ENCODE measurements at places on chromosomes 5 and 9. TPM values are rescaled to one million over a fixed set of nuclear protein-coding genes. Genes with fewer than 3 reads are reported as not detected.

Gene PDLIM7
- total RNA-seq, result 49.2 TPM

Gene PCSK5
- total RNA-seq, result 3.7 TPM

Gene LRRC26
- 0.21 TPM for total RNA-seq

Gene DNLZ
- 35.2 TPM for total RNA-seq

Gene SLC4A9
- not detected for total RNA-seq

Gene NMUR2
- total RNA-seq, result not detected

Gene ECSCR
- 1.4 TPM for total RNA-seq

Gene DAB2IP
- 0.05 TPM for total RNA-seq

Gene PRSS3
- not detected for total RNA-seq

Gene NTRK2
- total RNA-seq, result 2.9 TPM

DNA sequence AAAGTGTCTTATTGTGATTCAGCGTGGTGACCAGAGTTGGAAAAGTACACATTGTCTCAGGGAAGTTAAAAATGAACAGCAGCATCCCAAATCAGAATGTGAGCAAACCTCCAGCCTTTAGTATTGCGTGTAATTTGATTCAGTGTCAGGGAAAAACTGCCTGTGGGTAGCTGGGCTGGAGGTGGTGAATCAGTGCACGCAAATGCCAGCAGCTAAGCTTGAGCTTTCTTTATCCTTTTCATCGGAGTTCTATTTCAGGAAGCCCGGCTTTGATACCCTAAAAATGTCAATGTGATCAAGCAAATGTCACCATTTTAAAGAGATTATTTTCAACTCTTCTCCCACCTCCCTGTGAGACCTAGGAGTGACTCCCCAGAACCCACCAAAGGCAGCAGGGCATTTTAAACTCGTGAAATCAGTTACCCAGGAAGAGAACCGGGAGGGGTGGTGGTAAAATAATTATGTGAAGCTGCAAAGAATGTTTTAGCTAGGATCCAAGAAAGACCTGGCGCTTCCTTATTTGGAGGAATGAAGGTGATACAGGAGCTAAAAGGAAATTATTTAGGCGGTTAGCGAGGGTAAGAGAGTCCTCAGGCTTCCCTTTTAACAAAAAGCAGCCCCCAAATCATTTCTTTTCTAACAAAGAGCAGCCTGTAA, 25.7 kb upstream of the C5orf47 start:
- no peak overlapping the region for H3K27ac ChIP-seq
- no peaks in the 10 kb centered on the region for H3K27me3 ChIP-seq
- no peak overlapping the region for H3K4me3 ChIP-seq
- no peak for DNase-seq
- no peaks in the 10 kb centered on the region for H3K4me1 ChIP-seq
- no peaks in the 10 kb centered on the region for H3K36me3 ChIP-seq

DNA sequence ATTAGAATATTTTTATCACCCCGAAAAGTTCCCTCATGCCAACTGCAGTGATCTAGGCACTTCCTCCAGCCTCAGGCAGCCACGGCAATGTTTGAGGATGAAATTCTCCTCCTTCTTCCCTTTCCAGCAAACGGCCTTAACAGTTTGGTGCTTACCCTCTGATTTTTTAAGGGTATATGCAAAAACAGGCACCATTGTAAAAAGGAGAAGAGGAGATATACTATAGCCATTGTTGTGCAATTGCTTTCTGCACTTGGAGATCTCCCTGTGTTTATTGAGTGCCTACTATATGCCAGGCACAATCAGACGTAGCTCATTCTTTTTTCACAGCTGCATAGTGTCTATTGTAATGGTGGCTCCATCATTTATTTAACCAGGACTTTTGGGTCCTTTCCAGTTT, 29.4 kb downstream of the GSN start:
- no peaks in the 10 kb centered on the region for H3K36me3 ChIP-seq
- no peak overlapping the region for H3K4me3 ChIP-seq
- DNase-seq, result no peak
- H3K27ac ChIP-seq, result no peak overlapping the region
- H3K27me3 ChIP-seq, result peaks cover 18% of the 10 kb centered on the region

- no peak overlapping the region for H3K27ac ChIP-seq
- no peaks in the 10 kb centered on the region for H3K36me3 ChIP-seq
- peaks cover 4% of the 10 kb centered on the region for H3K27me3 ChIP-seq
- no peaks in the 10 kb centered on the region for H3K4me1 ChIP-seq
Observed at GRCh38 chr9:87516926-87517290, 19.2 kb downstream of the DAPK1 start.

DNA sequence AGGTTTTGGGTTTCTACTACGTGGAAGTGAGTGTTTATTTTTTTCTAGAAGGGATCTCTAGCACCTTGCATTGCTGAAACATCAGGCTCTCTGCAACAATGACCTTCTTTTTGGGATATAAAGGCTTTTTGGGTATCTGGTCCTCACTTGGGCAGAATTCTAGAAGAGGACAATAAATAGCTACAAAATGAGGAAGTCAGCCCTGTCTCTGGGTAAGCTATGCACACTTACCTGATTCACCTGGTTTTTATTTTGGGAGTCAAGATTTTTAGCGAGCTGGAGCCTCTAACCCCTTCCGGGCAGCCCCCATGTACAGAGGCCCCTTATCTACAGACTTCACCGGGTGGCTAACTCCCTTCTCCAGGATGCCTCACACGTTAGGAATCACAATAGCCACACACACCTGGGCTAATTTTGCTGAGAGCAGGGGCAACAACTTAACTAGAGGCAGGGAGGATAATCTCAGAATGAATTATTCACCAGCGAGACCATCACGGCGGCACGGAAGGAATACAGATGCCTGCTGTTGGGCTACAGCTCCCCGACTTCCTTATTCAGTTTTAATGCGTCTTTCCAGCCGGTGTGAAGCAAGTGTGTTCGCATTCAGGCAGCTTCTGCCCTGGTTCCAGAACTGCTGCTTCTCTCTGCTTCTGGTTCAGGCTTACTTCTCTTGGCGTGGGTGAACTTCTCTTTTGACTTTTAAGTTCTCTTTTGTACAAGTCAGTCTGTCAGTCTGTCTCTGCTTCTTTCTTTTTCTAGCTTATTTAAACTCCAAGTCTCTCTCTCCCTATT, 341.0 kb upstream of the PANK3 start:
- no peak for DNase-seq
- no peak overlapping the region for H3K27ac ChIP-seq
- no peaks in the 10 kb centered on the region for H3K36me3 ChIP-seq

- H3K4me3 ChIP-seq, result no peak overlapping the region
- H3K4me1 ChIP-seq, result peaks cover 9% of the 10 kb centered on the region
- no peaks in the 10 kb centered on the region for H3K27me3 ChIP-seq
- no peak for DNase-seq
- no peak overlapping the region for H3K27ac ChIP-seq
Observed at GRCh38 chr5:56861893-56862485, 46.6 kb downstream of the MAP3K1 start.

DNA sequence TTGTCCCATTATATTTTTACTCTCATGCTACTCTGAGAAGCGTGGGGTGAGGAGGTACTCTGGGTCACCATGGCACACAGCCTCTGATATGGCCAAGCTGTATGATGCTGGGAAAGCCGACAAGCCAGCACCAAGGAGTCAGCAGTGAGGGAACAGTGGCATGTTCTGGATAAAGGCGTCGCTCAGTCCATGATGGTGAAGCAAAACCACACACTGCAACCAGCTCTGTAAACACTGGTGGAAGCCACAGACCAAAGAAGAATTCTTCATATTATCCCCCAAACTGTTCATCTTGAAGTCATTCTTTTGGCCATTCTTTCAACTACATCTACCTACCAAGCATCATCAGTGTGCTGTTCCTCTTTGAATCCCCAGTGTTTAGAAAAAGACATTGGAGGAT, 264.6 kb downstream of the ARHGEF28 start:
- H3K4me3 ChIP-seq, result no peak overlapping the region
- H3K36me3 ChIP-seq, result peaks cover 3% of the 10 kb centered on the region
- H3K4me1 ChIP-seq, result peaks cover 7% of the 10 kb centered on the region
- peaks cover 6% of the 10 kb centered on the region for H3K27me3 ChIP-seq

- H3K36me3 ChIP-seq, result no peaks in the 10 kb centered on the region
- no peak for DNase-seq
- H3K27ac ChIP-seq, result no peak overlapping the region
- H3K4me3 ChIP-seq, result no peak overlapping the region
- H3K4me1 ChIP-seq, result no peaks in the 10 kb centered on the region
Observed at GRCh38 chr5:146388386-146388785, 49.7 kb downstream of the POU4F3 start.

DNA sequence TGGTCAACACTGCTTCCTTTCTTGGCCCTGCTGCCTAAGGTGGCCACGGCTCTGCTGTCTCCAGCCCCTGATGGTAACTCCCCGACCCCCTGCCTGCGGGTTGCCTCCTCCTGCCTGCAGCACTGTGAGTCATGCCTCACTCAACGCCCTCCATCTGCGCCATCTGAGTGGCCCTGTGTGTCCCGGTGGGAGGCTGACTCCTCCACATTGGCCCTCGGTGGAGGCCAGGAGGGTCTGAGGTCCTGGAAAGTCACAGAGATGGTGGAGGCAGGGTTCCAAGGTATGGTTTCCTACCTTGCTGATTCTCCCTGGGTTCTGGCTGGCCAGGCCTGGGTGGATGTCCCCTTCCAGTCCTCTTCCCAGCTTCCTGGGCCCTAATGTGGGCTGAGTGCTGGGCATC, 64.5 kb upstream of the ADAMTS2 start:
- H3K4me3 ChIP-seq, result no peak overlapping the region
- no peaks in the 10 kb centered on the region for H3K27me3 ChIP-seq
- DNase-seq, result no peak
- H3K27ac ChIP-seq, result no peak overlapping the region

- DNase-seq, result no peak
- no peak overlapping the region for H3K27ac ChIP-seq
- H3K27me3 ChIP-seq, result no peaks in the 10 kb centered on the region
- peaks cover 42% of the 10 kb centered on the region for H3K4me1 ChIP-seq
- H3K4me3 ChIP-seq, result no peak overlapping the region
Observed at GRCh38 chr5:80198399-80198798, 57.4 kb downstream of the SERINC5 start.

- peaks cover 12% of the 10 kb centered on the region for H3K27me3 ChIP-seq
- H3K4me3 ChIP-seq, result no peak overlapping the region
- no peaks in the 10 kb centered on the region for H3K4me1 ChIP-seq
Observed at GRCh38 chr5:76016258-76016657, 66.9 kb upstream of the SV2C start.

DNA sequence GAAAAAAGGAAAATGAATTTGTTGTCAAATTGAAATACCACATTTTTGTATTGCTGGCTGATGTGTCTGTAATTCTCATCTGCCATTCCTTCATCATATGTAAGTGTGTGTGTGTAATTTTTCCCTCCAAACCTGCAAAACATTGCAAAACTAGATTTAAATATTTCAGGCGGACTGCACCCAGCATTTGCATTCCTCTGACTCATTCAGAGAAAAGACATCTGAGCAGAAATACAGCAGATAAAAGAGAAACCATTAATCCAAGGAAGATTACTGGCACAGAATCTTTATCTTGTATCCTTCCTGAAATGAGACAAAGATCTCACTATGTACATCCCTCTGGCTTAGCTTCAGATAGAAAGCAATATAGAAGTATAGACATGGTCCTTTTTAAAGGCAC, 275.3 kb downstream of the TMEM38B start:
- no peaks in the 10 kb centered on the region for H3K36me3 ChIP-seq
- no peak overlapping the region for H3K4me3 ChIP-seq
- no peak for DNase-seq

- H3K4me1 ChIP-seq, result peaks cover under 1% of the 10 kb centered on the region
- H3K4me3 ChIP-seq, result no peak overlapping the region
- H3K27ac ChIP-seq, result no peak overlapping the region
Observed at GRCh38 chr5:140033037-140033760, 9.9 kb downstream of the NRG2 start.

GRCh38 chr5:29702875-29703274, 1490.6 kb upstream of the CDH6 start:
- H3K27me3 ChIP-seq, result no peaks in the 10 kb centered on the region
- no peak overlapping the region for H3K27ac ChIP-seq
- no peaks in the 10 kb centered on the region for H3K4me1 ChIP-seq
- no peak for DNase-seq
- no peak overlapping the region for H3K4me3 ChIP-seq

GRCh38 chr9:130240410-130241197, 25.0 kb upstream of the HMCN2 start:
- peaks cover 2% of the 10 kb centered on the region for H3K27me3 ChIP-seq
- H3K36me3 ChIP-seq, result no peaks in the 10 kb centered on the region
- peaks cover 29% of the 10 kb centered on the region for H3K4me1 ChIP-seq
- H3K4me3 ChIP-seq, result no peak overlapping the region

GRCh38 chr9:75488719-75489110, 400.4 kb downstream of the OSTF1 start:
- peaks cover 2% of the 10 kb centered on the region for H3K27me3 ChIP-seq
- H3K4me1 ChIP-seq, result no peaks in the 10 kb centered on the region
- no peak overlapping the region for H3K27ac ChIP-seq
- DNase-seq, result no peak

DNA sequence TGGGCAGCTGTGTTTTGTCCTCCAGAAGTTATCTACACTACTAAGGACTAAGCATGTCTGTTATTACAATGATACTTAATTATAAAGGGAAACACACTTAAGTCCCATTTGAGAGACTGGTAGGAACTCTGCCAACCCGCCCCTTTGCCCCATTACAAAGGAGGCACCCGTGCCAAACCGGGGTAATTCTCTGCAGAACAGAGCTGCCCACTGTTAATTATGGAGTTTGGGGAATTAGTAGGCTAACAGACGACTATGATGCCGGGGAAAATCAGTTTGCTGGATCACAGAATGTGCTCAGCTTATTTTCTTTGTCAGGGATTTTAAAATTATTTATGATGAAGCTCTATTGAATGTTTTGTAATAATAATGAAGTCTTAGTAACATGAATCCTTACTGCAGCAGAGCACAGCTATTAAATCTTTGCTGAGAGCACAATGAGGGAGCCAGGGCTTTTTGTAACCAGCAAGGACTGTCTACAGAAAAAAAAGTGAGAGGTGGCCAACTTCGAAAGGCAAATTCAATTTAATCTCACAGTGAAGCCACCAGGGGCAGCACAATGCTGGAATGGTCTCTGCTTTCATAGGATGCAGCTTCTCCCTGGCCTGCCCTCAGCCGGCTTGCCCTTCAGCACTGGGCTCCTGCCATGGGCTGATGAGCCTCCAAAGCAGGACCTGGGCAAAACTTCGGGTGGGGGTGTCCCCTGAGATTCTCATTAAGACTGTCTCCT, 134.5 kb downstream of the GNAQ start:
- H3K4me3 ChIP-seq, result no peak overlapping the region
- peaks cover 45% of the 10 kb centered on the region for H3K4me1 ChIP-seq
- H3K36me3 ChIP-seq, result peaks cover 21% of the 10 kb centered on the region

DNA sequence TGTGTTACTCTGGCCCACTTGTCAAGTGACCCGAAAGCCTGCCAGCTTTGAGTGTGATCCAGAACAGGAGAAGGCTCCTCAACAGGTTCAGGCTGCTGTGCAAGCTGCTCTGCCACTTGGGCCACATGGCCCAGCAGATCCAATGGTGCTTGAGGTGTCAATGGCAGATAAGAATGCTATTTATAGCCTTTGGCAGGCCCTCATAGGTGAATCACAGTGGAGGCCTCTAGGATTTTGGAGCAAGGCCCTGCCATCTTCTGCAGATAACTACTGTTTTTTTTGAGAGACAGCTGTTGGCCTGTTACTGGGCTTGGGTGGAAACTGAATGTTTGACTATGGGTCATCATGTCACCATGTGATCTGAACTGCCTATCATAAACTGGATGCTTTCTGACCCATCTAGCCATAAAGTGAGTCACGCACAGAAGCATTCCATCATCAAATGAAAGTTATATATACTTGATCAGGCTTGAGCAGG, 180.8 kb downstream of the CARTPT start:
- peaks cover 4% of the 10 kb centered on the region for H3K27me3 ChIP-seq
- no peaks in the 10 kb centered on the region for H3K4me1 ChIP-seq
- DNase-seq, result no peak
- H3K4me3 ChIP-seq, result no peak overlapping the region
- no peak overlapping the region for H3K27ac ChIP-seq

GRCh38 chr9:75213765-75214164, 125.5 kb downstream of the OSTF1 start:
- H3K36me3 ChIP-seq, result peaks cover 2% of the 10 kb centered on the region
- no peak overlapping the region for H3K4me3 ChIP-seq
- no peak for DNase-seq
- H3K4me1 ChIP-seq, result no peaks in the 10 kb centered on the region
- H3K27ac ChIP-seq, result no peak overlapping the region
- peaks cover 3% of the 10 kb centered on the region for H3K27me3 ChIP-seq

All from activated T-helper 1 cell treated with anti-CD3 and anti-CD28 coated beads, Interleukin-12 subunit alpha, Interleukin-12 subunit beta, Interleukin-2, Interleukin-4 antibody, amounts not matched to agents 30 ng/mL and 10 ng/mL and 1 ng/mL, durations not matched to agents 14 hours and 24 hours and 36 hours (primary cell).